Bronchus fibroblast of lung (primary cell): ENCODE measurements at places on chromosomes 16 and 17. TPM values are rescaled to one million over a fixed set of nuclear protein-coding genes. Genes with fewer than 3 reads are reported as not detected.

DNAH9 gene
- not detected in 2 replicates for total RNA-seq

XYLT1 gene
- total RNA-seq = 4.2 and 5.0 TPM in 2 replicates

KRTAP2-2 gene
- total RNA-seq = not detected in 2 replicates

SDF2 gene
- 46.9 and 55.2 TPM in 2 replicates for total RNA-seq

NACA2 gene
- not detected in 2 replicates for total RNA-seq

KRTAP9-4 gene
- total RNA-seq = not detected in 2 replicates

MT1M gene
- total RNA-seq = 2.8 and 3.0 TPM in 2 replicates

PABPN1L gene
- total RNA-seq = not detected in 2 replicates

KRT39 gene
- not detected in 2 replicates for total RNA-seq

ARL5C gene
- not detected in 2 replicates for total RNA-seq

UTS2R gene
- not detected in 2 replicates for total RNA-seq

KRT17 gene
- total RNA-seq = 0.89 and 3.7 TPM in 2 replicates

DHX40 gene
- total RNA-seq = 26.8 and 27.4 TPM in 2 replicates

DLX4 gene
- not detected in 2 replicates for total RNA-seq

CDR2L gene
- 15.8 and 21.5 TPM in 2 replicates for total RNA-seq

MAP3K14 gene
- total RNA-seq = 4.3 and 4.4 TPM in 2 replicates

NKD1 gene
- total RNA-seq = under 0.01 TPM in 2 replicates

HNF1B gene
- total RNA-seq = not detected in 2 replicates

RNF222 gene
- not detected in 2 replicates for total RNA-seq

LDHD gene
- total RNA-seq = 0.34 and 0.45 TPM in 2 replicates

CNTNAP1 gene
- total RNA-seq = 16.0 and 16.4 TPM in 2 replicates

BOLA2B gene
- total RNA-seq = 442 and 580 TPM in 2 replicates

CPHXL2 gene
- total RNA-seq = not detected in 2 replicates

SULT1A2 gene
- total RNA-seq = not detected in 2 replicates

TEKT1 gene
- not detected in 2 replicates for total RNA-seq

PIK3R5 gene
- not detected in 2 replicates for total RNA-seq

CACNG5 gene
- 0.17 TPM in 1 of 2 replicates, not detected in the other for total RNA-seq

FOXF1 gene
- total RNA-seq = 23.9 and 25.4 TPM in 2 replicates
